ENCODE measurements at places on chromosomes 3 and 15. TPM values are rescaled to one million over a fixed set of nuclear protein-coding genes. Genes with fewer than 3 reads are reported as not detected.

SLC15A2 gene
- 1.8 TPM for total RNA-seq

DNA sequence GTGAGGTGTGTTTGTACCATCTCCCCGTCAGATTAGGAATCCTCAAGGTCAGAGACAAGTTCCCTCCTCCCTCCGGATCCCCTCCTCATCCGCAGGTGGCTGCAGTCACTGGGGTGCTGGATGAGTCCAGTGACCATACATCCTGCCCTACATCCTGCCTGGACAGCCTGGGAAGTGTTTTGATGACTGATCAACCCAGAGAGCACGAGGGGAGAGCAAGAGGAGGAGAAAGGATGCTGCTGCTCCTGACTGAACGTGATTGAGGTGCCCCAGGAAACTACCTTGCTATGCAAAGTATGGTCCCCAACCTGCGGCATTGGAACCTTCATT lies 65.1 kb downstream of the SLC12A8 start:
- DNase-seq, result no peak

KIF15 gene
- total RNA-seq, result 1.1 TPM

- no peak for DNase-seq
These were observed 30.7 kb downstream of the CD200R1L start for GRCh38 chr3:112815981-112816380.

DNA sequence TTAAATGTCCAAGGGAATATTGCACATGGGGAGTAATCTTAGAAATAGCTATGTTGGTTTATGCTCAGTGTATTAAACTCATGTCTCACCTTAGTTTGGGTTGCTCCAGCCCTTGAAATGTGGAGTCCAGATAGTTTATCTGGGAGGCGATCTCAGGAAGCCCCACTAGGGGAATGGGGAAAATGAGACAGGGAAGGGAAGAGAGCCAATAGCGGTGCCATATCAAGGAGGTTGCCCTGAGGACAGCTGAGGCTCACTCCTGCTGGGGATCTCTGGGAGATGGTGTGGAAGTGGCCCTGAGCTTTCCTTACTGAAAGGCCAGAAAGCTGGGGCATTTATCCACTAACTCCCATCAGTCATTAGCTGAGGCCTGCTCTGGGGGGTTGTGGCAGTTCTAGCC lies 43.3 kb upstream of the POLR2M start:
- DNase-seq, result no peak

DNA sequence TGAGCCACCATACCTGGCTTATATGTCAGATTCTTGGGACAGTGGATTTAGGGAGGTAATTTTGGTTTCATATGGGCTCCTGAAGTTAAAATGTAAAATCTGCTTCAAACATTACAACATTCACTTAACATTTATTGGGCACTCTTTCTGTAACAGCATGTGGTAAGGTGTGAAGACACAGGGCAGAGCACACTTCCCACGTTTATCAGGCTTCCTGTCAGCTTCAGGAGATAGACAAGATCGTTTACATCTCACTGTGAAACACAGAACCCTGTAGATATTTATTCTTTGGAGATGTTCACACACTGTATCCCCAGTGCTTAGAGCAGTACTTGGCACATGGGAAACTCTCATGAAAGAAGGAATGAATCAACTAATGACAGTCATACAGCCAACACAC lies 426.0 kb upstream of the RARB start:
- DNase-seq, result no peak

- DNase-seq, result no peak
These were observed 5.1 kb upstream of the MTHFS start for GRCh38 chr15:79901958-79902357.

GRCh38 chr15:88655800-88656488 lies 17.1 kb downstream of the ISG20 start:
- DNase-seq, result no peak

- peak; percentile 47 for DNase-seq
These were observed 542 bp downstream of the INKA1 start for GRCh38 chr3:49803465-49804140.

DNA sequence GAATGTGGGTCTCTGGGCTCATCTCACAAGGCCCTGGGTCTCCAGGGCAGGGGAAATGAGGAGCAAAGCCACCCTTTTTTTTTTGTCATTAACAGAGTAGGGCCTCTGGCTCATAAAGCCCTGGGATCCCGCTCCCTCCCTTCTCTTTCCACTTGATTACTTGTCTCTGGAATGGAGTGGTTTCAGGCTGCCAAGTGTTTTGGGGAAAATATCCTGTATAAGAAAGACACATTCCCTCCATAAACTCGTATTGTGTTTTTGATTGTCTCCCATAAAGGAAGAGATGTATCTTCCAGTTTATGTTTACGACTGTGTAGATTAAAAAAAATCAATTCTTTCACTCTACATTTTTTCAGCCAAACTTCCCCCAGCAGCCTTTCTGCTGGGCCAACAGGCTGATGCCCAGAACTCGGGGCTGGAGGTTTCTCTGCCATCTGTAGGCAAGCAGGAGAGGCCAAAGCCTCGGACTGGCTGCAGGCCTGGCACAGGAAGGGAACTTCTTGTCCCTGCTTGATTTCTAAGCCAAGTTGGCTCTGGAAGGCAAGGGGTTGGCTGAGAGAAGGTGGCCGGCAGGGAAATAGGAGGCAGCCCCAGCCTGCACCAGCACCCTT lies 49.4 kb upstream of the INSYN1 start:
- DNase-seq, result no peak

- no peak for DNase-seq
These were observed 193.9 kb upstream of the THRB start for GRCh38 chr3:24688446-24689148.

DNA sequence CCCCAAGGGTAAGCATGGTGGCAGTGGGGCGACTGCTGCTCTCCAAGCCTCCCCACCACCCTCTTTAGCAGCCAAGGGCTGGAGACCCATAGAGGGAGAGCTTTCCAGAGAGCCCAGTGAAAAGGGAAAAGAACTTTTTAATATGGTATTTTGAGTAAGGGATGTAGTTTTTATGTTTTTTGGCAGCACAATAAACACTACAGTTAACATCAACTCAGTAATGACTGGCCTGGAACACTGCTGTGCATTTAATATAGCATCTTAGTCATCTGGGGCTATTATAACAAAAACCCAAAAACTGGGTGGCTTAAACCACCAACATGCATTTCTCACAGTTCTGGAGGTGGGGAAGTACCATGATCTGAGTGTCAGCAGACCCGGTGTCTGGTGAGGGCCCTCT lies 495.8 kb downstream of the GABRG3 start:
- no peak for DNase-seq

- DNase-seq, result no peak
These were observed 18.7 kb upstream of the KLF15 start for GRCh38 chr3:126375835-126376331.

- DNase-seq, result no peak
These were observed 429.4 kb downstream of the NTRK3 start for GRCh38 chr15:87827131-87827530.

GRCh38 chr15:51494411-51495314 lies 127.9 kb downstream of the DMXL2 start:
- DNase-seq, result no peak

GRCh38 chr15:33923446-33923845 lies 44.9 kb upstream of the CHRM5 start:
- no peak for DNase-seq

GRCh38 chr3:175193815-175194518 lies 334.8 kb downstream of the NAALADL2 start:
- DNase-seq, result no peak

GRCh38 chr3:180282386-180282785 lies 245.6 kb upstream of the PEX5L start:
- DNase-seq, result no peak

GRCh38 chr3:190911382-190911781 lies 48.9 kb upstream of the GMNC start:
- no peak for DNase-seq

PRR20G gene
- total RNA-seq, result not detected

- no peak for DNase-seq
These were observed 141.9 kb upstream of the C2CD4B start for GRCh38 chr15:62306851-62307504.

- DNase-seq, result no peak
These were observed 364.7 kb downstream of the EPHB1 start for GRCh38 chr3:135159681-135160247.

DNA sequence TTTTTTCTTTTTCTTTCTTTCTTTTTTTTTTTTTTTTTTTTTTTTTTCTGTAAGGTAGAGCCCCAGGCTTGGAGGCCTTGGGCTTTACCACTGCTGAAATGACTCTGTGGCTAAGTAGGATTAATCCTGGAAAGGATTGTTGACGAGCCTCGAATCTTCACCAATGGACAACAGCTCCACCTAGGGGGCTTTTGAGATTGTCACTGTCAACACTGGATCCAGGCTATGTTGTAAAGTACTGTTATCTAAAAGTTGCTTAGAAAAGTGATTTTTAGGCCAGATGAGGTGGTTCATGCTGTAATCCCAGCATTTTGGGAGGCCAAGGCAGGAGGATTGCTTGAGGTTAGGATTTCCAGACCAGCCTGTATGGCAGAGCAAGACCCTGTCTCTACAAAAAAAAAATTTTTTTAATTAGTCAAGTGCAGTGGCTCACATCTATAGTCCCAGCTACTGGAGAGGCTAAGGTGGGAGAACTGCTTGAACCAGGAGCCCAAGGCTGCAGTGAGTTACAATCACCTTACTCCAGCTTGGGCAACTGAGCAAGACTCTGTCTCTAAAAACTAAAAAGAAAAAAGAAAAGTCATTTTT lies 41.6 kb downstream of the KLHL18 start:
- peak; percentile 52 for DNase-seq

- DNase-seq, result no peak
These were observed 7.8 kb downstream of the THBS1 start for GRCh38 chr15:39588531-39589192.

DNA sequence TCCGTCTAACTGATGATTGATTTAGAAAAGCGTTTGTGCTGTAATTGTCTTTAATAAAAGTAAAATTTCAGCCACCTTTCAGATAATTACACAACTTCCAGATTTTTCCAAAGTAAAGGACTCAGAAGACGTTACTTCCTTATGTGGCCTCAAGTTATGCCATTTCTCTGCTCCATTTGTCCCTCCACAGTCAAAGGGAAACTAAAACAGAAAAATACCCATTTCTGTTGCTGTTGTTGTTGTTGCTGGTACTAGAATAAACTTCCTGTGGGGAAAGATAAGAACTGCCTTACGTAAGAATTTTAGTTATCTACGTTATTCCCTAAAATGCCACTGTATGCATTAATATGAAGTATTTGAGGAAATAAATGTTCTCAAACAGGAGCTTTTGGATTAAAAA lies 153.9 kb downstream of the P3H2 start:
- DNase-seq, result no peak

DNA sequence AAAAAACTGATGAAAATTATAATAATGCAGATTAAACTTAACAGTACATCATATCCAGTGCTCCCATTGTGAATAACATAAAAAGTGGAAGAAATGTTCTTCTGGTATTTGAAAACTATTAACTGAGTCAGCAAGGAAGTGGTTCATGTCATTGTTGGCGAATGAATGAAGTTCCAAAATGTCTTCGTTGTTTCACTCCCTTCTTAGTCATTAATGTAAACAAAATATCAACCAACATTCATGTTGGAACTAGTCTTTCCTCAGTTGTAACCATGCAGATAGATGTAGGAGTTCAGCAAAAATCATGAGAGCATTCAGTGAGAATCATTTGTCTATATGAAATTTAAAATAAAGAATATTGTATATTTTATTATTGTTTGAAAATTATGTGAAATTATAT lies 44.1 kb upstream of the ICE2 start:
- DNase-seq, result no peak

MAN2A2 gene
- 120 TPM for total RNA-seq

DNA sequence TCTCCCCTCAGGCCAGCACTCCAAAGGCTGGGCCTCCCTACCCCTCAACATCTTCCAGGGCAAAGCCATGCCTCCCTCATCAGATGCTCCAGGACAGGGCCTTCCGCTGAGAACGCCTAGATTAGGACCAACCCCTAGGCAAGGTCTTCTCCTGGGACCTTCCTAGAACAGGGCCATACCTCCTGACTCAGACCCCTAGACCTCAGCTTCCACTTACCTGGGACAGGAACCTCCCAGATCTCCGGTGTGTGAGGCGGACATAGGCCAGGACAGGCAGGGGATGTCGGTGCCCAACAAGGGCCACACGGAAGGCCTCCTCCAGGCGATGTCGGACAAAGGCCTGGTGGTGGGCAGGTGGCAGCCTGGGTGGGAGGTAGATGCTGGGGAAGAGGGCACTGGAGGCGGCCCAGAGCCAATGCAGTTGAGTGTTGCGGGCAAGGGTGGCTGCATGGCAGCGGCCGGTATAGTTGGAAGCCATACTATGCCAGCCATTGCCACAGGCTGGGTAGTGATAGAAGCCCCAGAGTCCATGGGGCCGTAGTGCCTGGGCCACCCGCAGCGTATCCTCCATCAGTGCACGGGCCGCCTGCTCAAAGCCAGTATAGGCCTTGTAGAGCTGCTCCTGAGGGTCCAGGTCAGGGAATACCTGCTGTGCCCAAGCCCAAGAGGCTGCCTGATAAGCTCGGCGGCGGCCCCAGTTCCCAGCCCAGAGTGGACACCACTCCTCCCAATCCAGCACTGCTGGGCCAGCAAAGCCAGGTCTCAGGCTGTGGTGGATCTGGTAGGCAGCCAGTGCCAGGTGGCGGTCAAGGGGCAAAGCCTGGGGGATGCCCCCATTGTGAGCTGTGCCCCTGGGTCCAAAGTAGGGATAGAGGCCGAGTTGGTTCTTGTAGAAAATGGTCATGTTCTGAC lies 2.5 kb upstream of the IFRD2 start:
- DNase-seq, result no peak
